ENCODE measurements at places on chromosomes 11 and 22.

DNA sequence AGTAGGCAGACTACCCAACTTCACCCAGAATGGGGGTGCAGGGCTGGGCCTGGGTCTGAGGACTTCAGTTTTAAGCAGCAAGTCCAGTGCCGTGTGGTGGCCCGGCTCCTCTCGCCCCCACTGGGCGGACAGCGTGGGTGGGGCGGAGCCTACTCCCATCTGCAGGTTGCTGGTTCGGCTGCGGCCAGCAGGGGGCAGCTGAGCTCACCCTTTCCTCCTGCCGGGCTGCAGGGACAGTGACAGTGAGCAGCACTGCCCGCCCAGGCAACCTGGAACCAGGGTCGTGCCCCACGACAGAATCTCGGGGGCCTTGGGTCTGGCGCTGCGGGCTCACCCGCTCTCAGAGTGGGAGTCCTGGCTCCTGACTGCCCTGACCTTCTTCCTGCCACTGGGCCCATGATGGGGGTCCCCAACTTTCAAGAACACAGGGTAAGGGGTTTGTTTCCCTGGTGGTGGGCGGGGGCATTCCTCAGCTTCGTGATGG lies 6.2 kb upstream of the NEAT1 start:
- peak; percentile 89 for DNase-seq

- no peak for DNase-seq
Measured at GRCh38 chr11:121446752-121447156, 5.4 kb upstream of the SORL1 start.

- no peak for DNase-seq
Measured at GRCh38 chr22:20433686-20434241, 3.9 kb downstream of the SCARF2 start.

DNA sequence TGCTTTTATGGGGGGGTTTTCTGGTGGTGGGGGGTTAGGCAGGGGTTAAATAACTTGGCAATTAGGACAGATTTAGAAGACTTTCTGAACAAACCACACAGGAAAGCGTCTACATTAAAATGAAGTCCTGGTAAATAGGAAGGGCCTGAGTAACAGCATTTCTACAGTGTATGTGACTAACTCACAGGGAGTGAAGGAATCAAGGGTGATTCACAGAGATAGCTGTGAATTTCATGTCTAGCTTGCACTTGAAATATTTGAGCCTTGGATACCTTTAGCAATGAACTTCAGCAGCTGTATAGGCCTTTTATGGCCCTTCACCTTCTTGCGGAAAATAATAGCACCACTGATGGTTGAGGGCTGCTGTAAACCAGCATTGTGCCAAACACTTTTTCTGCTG lies 26.1 kb upstream of the LDHA start:
- DNase-seq, result no peak

DNA sequence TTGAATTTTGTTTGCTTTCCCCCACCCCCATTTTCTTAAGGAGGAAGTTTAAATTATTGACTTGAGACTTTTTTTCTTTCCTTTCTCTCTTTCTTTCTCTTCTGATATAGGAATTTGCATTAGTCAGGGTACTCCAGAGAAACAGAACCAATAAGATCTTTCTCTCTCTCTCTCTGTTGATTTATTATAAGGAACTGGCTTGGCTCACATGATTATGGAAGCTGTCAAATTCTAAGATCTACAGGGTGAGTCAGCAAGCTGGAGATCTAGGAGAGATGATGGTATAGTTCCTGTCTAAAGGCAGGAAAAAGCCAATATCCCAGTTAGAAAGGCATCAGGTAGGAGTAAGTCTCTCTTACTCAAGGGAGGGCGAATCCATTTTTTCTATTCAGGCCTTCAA lies 64.0 kb downstream of the CCDC81 start:
- no peak for DNase-seq

DNA sequence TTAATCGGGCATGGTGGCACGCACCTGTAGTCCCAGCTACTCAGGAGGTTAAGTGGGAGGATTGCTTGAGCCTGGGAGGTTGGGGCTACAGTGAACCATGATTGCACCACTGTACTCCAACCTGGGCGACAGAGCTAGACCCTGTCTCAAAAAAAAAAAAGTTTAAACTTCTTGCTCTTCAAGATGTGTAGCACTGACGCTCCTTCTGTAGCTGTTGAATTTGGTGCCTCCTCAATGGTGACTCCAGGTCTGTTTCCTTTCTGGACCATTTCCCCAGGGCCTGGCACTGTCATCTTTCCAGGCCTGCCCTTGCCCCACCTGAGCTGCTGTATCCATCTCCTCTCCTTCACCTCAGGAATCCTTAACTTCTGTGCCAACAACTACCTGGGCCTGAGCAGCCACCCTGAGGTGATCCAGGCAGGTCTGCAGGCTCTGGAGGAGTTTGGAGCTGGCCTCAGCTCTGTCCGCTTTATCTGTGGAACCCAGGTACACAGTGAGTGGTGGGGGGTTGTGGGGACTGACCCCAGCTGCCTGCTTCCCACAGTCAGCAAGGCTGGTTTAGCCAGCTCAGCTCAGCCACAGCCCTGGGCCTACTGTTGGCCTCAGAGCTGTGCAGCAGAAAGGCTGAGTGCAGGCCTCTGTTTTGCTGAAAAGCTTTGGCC lies 2.1 kb downstream of the GCAT start:
- DNase-seq, result no peak

GRCh38 chr11:32216749-32217148 lies 125.9 kb downstream of the RCN1 start:
- no peak for DNase-seq

DNA sequence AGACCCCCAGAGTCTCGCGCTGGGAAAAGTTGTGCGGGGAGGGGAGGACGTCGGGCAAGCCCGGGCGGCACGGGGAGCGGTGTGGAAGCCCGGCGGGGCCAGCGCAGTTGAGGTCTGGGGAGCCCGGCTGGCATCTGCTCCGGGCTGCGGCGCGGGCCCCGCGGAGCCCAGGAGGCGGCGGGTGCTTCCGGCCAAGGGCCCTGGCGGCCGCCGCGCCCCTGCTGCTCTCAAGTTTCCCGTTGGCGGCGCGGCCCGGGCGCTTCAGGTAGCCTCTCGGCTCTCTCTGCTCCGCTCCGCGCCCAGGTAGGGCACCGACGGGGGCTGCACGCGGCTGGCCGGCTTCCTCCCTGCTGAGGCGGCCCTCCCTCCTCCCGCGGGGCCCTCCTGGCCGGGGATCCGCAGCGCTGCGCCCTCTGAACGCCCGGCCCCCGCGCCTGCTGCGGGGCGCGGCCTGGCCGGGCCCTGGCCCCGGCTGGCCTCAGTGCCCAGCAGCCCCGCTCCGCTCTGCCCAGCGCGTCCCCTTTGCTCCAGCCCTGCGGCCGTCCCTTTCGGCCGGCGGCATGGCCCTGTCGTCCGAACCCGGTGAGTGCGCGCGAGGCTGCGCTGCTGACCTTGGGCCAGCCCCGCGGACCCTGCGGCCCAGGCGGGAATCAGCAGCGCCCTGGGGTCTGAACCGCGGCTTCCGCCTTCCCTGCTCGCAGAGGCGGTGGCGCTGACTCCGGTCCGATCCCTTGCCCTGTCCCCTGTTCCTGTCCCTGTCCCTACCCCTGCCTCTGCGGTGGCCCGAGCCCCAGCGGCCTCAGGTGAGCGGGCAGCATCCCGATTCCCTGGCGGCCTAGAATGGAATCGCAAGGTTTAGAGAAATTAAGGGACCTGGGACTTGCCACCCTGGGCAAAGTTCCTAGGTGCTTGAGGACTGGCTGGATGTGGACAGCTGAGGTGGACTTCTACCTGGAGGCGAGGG lies 4.3 kb upstream of the AMPD3 start:
- peak; percentile 47 for DNase-seq

DNA sequence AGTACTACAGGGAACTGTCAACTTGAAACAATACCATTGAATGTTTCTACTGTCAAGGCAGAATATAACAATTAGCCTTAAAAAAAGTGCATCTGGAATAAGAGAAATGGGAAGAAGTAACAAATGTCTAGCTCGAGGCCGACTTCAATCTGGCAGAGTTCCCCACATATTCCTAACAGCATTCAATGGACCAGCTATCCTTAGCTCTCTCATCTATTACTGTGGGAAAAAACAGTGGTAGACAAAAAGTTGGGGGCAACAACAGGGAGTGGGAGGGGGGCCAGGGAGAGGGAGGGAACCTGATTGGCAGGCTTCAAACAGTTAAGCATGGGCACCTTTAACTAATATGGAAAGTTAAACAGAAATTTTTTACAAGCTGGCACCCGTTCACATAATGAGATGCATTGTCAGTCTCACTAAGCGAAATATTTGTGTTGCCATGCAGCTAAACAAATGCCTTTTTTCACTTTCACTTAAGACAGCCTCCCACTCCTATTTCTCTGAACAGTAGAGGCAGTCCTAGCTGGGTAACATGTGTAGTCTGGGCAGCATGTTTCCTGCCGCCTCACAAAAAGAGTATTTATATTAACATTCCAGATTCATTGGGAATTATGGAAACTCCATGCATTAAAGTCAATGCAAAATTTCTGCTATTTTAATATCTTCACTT lies 62.2 kb upstream of the SOX6 start:
- DNase-seq, result no peak

GRCh38 chr11:46597609-46598219 lies 3.9 kb upstream of the AMBRA1 start:
- no peak for DNase-seq

GRCh38 chr22:50015451-50016307 lies 3.1 kb upstream of the IL17REL start:
- DNase-seq, result no peak

DNA sequence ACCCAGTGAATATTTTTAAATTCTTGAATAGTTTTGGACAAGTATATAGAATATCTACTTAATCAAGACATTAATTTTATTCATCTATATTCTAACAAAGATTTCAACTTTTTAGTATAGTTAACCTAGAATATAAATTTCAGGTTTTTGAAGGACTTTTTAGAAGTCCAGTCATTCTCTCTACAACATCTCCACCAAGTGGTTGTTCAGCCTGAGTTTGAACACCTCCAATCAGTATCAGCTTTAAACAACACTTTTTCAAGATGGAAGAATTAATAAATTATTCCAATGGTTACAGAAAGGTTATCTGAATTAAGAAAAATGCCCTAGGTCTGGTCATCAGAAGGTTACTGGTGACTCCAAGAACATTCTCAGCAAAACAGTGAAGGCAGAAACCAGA lies 31.8 kb downstream of the EIF3M start:
- no peak for DNase-seq

DNA sequence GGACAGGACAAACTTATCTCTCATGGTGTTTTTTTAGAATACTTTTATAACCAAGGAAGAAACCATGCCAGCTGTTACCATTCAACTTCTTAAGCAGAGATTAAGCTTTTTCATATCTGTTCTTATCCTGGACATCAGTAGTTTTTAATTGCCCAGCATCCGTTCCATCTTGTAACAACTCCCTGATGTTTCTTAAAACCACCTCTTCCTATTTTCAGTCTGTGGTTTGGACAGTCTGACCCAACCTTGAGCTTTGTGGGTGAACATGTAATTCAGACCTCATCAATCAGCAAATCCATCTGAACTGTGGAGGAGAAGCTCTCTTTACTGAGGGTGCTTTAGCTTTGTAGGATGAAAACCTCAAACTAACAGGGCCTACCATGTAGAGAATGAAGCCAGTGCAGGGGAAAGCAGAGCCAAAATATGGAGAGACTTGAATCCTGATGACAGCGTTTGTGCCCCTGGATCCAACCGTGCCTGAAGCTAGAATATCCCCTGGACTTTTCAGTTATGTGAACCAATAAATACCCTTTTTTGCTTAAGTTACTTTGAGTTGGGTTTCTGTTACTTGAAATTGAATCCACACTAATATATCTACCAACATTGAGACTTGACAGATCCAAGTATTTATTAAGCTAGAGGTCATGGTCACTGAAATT lies 9.4 kb downstream of the TUG1 start:
- no peak for DNase-seq

DNA sequence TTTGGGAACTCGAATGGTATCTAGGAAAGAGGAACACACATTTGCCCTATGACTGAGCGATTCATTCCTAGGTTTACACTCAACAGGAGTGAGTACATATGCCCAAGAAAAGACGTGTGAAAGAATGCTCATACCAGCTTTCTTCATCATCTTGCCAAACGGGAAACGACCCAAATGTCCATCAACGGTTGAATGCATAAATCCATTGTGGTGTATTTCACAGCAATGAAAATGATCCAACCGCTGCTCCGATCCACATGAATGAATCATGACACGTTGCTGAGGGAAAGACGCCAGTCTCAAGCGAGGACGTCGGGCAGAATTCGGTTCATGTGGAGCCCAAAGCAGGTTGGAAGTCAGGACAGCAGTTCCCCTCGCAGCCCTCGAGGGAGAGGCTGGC lies 71.5 kb downstream of the CYTH4 start:
- DNase-seq, result no peak

DNA sequence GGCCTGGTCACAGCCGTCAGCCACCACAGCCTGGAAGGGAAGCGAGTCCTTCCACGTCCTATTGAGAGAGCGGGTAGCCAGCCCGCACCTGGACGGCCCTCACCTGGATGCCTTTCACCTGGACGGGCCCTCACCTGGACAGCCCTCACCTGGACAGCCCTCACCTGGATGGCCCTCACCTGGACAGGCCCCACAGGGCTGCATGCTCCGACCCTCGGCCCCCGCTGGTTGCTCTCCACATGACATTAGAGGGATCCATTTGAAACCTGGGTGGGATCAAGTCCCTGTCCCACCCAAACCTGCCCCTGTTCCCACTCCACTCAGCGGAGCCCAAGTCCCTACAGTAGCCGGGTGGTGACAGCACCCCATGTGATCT lies 3.7 kb downstream of the C1QTNF6 start:
- DNase-seq, result no peak

GRCh38 chr11:75547617-75548058 lies 14.4 kb upstream of the SERPINH1 start:
- no peak for DNase-seq

GRCh38 chr22:41532908-41533825 lies 11.1 kb downstream of the POLR3H start:
- DNase-seq, result peak; percentile 36

GRCh38 chr11:11537871-11538270 lies 83.9 kb downstream of the GALNT18 start:
- no peak for DNase-seq

DNA sequence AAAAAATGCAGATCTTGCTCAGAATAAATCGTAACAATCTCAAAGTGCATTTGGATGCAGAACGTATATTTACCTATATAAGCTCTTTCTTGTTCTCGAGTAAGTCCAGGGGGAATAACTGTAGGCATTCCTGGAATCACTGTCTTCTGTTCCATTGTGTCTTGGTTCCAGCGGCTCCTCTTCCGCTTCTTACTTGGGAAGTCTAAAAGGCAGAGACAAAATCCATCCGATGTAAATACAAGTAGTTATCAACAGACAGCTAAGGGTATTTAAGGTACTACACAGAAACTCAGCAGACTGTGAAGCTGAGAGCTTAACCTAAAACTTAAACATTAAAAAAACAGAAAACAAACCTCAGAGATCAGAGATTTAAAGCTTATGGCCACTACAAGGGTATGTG lies 1.9 kb downstream of the SF1 start:
- no peak for DNase-seq

Measured in stimulated activated CD4-positive, alpha-beta T cell treated with anti-CD3 and anti-CD28 coated beads, TNF-alpha, amount 100 ng/mL, for 4 hours (primary cell).